ENCODE measurements at places on chromosomes 1 and 21. TPM values are rescaled to one million over a fixed set of nuclear protein-coding genes. Genes with fewer than 3 reads are reported as not detected.

AHCYL1 gene
- 50.4 TPM for total RNA-seq

KLF17 gene
- not detected for total RNA-seq

RNF186 gene
- total RNA-seq, result not detected

NR0B2 gene
- total RNA-seq, result not detected

RAP1GAP gene
- total RNA-seq, result 0.17 TPM

TACSTD2 gene
- not detected for total RNA-seq

ATP6V1G3 gene
- total RNA-seq, result not detected

OR6N1 gene
- not detected for total RNA-seq

PGLYRP4 gene
- total RNA-seq, result not detected

RAB13 gene
- total RNA-seq, result 0.96 TPM

NIBAN1 gene
- 57.6 TPM for total RNA-seq

KIF14 gene
- 34.6 TPM for total RNA-seq

BMP8B gene
- total RNA-seq, result 0.17 TPM

OR14A2 gene
- not detected for total RNA-seq

RHBDL2 gene
- not detected for total RNA-seq

PTGER3 gene
- total RNA-seq, result 0.12 TPM

GJA8 gene
- total RNA-seq, result not detected

ELAPOR1 gene
- total RNA-seq, result 6.3 TPM

FCRL4 gene
- total RNA-seq, result not detected

ACKR1 gene
- total RNA-seq, result not detected

GFI1 gene
- 47.8 TPM for total RNA-seq

HES2 gene
- total RNA-seq, result 0.30 TPM

RUNX3 gene
- 125 TPM for total RNA-seq

OR2T2 gene
- not detected for total RNA-seq

FMO2 gene
- total RNA-seq, result not detected

TP73 gene
- 2.5 TPM for total RNA-seq

PDPN gene
- total RNA-seq, result not detected

DMRTA2 gene
- not detected for total RNA-seq

RNU1-3 gene
- total RNA-seq, result 2,316 TPM

Data from activated CD4-positive, alpha-beta T cell treated with anti-CD3 and anti-CD28 coated beads, Interleukin-2, amount 10 ng/mL, durations not matched to agents 7 days and 5 days (primary cell).